ENCODE measurements at places on chromosomes 13 and 19.
A peak's percentile ranks its signal among the peaks of the same experiment; 100 is the strongest.

DNA sequence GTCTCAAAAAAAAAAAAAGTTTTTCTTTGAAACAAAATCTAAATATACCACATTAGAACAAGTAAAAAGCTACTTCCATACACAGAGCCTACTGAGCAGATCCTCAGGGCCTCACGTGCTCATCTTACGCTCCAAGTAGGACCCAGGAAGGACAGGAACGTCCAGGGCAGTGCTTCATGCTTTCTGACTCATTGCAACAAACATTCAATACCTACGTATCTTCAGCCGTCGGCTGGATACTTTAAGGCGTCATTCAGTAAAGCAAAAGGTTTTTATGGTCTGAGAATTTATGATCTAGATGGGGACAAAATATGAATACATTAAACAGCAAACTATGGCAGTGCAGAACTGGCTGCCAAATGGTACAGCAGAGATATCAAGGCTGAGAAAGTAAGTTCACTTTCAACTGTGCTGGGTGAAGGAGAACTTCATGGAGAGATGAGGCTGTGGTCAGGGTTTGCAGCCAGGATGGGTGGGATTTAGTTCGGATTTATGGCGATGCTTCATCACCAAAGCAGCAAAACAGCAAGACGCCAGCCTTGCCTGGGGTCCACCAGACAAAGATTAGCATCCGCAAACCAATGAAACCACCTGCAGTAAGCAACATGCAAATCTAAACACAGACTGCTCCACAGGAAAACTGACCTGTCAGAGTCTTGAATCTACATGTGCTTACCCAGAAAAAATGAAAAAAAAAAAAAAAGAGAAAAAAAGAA lies 20.5 kb downstream of the CARS2 start:
- no peak for DNase-seq

DNA sequence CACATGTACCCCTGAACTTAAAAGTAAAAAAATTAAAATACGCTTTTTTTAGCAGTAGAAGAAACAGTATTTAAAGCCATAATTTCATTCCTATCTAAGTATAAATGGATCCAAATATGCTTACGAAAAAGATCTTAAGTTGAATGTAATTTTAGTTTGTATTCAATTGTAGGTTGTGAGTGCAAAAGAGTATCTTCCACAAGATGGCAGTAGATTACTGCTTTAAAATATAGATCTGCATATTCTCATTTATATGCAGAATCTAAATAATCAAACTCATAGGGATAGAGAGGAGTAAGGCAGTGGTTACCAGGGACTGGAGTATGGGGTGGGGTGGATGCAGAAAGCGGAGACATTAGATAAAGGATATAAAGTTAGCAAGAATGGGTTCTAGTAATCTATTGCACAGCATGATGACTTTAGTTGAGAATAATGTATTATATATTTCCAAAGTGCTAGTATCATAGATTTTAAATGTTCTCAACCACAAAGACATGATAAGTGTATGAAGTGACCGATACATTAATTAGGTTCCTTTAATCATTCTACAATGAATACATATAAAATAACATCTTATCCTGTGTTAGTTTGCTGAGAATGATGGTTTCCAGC lies 14.2 kb downstream of the OR7A17 start:
- peak; percentile 62 for DNase-seq

- no peak for DNase-seq
Measured at GRCh38 chr13:24353736-24354135, 44.4 kb downstream of the C1QTNF9 start.

DNA sequence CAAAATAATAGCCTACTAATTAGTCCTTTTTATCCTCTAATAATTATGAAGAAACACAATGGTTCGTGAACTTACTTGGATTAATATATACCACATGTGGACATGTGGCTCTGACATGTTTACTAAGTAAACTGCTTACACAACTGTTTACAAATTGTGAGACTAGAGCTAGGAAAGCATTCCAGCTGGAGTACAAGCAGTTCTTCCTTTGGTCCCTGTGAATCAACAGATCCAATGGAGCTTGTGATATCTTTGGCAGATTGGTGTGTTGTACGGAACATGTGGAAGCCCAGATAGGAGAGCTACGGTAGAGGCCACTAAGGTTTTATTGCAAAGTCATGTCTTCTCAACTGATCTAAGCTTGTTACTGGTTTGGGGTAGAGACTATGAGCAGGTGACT lies 145.5 kb upstream of the SPRY2 start:
- DNase-seq = no peak

DNA sequence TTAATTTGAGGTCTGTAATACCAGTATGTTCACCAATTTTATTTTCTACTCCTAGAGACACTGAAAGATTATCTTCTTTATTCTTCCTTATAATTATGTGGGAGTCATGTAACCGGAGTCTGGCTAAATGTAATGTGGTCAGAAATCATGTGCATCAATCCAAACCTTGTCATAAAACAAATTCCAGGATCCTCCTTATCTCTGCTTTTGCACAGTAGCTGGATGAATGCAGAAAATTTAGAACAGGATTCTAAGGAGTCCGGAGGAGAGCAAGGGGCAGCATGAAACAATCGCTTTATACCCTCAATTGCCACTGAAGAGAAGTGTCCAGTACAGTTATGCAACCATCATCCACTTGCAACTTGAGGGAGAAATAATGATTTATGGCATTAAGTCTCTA lies 2674.7 kb upstream of the PCDH20 start:
- no peak for DNase-seq

DNA sequence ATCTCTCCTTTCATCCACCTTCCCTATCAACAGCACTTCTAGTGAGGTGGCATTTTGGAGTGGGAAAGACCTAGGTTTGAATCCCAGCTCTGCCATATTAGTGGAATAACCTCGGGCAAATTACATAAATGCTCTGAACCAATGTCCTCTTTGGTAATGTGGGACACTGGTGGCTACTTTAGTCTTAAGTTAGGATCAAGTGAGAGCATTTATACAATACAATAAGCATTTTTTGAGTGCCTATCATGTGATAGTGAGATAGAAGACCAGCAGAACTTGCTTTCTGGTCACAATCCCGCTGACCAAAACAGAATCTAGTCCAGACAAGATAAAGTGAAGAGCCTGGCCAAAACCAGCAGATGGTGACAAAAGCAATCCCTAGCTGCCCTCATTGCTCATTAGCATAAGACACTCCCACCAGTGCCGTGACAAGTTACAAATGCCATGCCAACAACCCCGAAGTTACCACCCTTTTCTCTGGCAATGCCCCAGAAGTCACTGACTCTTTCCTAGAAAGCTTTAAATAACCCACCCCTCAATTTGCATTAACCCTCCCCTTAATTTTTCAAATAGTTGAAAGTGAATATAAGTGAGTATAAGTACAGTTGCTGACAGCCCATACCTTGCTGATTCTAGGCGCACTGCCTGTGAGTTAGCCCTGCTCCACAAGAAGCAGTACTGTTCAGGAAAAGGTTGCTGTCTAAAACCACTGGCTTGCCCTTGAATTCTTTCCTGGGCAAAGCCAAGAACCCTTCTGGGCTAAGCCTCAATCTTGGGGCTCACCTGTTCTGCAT lies 28.9 kb upstream of the KPNA3 start:
- no peak for DNase-seq

GRCh38 chr13:112244061-112244460 lies 132.1 kb upstream of the SPACA7 start:
- no peak for DNase-seq

Data from B cell (primary cell).